Activated CD4-positive, alpha-beta T cell treated with anti-CD3 and anti-CD28 coated beads, Interleukin-2, amount 50 U/mL, for 16 hours (primary cell): ENCODE measurements at places on chromosomes 3 and 15.

GRCh38 chr15:63722204-63722808 lies 111.4 kb downstream of the HERC1 start:
- no peak for DNase-seq

- DNase-seq: no peak
These were observed 233.5 kb upstream of the ATP10A start for GRCh38 chr15:26096581-26096980.

- DNase-seq: no peak
These were observed 9.9 kb upstream of the MAP4 start for GRCh38 chr3:48026098-48026497.

- no peak for DNase-seq
These were observed 40.4 kb upstream of the PXYLP1 start for GRCh38 chr3:141191097-141191749.

GRCh38 chr3:9213019-9213634 lies 36.3 kb downstream of the SRGAP3 start:
- no peak for DNase-seq

GRCh38 chr15:88419830-88420229 lies 47.4 kb downstream of the MRPL46 start:
- DNase-seq: peak; percentile 79

GRCh38 chr3:124118397-124118796 lies 126.5 kb upstream of the ROPN1 start:
- no peak for DNase-seq

DNA sequence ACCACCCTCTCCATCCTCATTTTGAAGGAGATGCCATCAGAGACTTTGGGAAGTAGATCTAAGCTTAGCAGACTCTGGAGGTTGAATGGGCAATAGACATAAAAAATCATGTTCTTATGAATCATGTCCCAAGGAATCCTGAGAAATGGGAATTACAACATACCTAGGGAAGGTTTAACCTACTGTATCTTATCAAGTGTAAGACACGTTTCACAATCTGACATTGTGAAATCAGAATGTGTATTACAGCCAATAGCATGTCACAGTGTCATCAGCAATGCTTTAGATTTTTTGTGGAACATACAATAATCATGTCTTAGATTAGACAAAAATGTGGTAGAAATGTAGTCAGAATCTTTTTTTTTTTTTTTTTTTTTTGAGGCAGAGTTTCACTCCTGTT lies 332.4 kb upstream of the TLE3 start:
- DNase-seq: no peak

DNA sequence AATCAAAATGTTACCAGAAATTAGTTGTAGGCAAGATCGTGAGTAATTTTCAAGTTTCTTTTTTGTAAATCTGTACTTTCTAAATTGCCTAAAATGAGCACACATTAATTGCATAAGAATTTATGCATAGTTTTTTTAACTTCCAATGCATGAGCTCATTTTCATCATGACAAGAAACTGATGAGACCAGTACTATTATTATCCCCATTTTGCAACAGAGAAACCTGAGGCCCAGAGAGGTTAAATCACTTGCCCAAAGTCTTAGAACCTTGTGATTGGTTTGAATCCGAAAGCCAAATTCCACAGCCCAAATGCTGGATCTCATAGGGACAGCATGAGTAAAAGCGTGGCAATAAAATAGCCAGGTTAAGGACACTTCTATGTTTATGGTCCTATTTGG lies 274.7 kb downstream of the ERC2 start:
- DNase-seq: no peak

DNA sequence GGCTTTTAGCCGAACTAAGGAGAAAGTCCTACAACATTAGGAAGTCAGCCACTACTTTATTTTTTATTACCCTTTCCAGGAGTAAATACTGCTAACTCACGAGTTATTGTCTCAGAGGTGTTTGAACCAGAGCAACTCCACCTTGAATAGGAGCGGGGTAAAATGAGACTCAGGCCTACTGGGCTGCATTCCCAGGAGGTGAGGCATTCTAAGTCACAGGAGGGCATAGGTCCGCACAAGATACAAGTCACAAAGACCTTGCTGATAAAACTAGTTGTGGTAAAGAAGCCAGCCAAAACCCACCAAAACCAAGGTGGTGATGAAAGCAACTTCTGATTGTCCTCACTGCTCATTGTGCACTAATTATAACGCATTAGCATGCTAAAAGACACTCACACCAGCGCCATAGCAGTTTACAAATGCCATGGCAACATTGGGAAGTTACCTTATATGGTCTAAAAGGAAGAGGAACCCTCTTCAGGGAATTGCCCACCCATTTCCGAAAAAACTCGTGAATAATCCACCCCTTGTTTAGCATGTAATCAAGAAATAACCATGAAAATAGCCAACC lies 555.9 kb downstream of the IGSF11 start:
- no peak for DNase-seq

GRCh38 chr3:114307222-114307830 lies 13.5 kb downstream of the TIGIT start:
- peak; percentile 55 for DNase-seq

DNA sequence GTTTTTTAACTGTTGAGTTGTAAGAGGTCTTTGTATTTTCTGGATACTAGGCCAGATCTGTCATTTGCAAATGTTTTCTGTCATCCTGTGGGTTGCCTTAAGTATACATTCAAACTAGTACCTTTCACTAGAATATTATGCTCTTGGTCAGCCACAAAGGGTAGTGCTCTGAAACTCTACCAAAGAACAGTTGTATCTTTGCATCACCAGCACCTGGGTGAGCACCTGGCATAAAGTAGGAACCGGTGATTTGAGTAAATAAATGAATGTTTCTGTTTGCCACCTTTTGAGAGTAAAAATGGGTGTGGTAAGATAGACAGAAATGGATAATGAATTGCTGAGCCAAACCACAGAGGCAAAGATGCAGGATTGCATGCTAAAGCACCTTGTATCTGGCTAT lies 98.7 kb downstream of the SLCO3A1 start:
- no peak for DNase-seq

DNA sequence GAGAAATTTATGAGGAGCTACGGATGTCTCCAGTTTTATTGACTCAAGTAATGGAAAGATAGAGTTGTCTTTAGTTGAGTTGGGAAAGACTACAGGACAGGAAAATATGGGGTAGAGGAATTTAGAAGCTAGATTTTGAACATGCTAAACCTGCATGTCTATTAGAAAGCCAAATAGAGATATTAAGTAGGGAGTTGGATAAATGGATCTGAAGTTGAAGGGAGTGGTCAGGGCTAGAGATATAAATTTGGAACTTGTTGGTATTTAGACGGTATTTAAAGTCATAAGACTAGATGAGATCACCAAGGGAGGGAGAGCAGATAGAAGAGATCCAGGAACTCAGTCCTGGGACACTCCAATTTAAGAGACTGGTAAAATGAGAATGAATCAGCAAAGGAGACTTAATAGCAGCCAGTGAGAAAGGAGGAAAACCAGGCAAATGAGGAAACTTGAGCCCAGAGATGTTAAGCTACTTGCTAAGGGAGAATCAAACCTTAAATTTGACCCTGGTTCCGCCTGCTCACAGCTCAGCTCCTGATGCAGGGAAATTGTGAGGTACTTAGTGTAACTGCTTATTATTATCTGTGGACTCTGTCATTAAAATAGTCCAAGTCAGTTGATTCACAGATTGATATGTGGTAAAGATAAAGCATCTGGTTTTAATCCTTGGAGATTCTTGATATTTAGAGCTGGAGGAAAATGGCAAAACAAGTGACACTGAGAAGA lies 35.8 kb downstream of the ABI3BP start:
- no peak for DNase-seq

- DNase-seq: no peak
These were observed 73.0 kb downstream of the UQCC5 start for GRCh38 chr3:52609316-52609815.

DNA sequence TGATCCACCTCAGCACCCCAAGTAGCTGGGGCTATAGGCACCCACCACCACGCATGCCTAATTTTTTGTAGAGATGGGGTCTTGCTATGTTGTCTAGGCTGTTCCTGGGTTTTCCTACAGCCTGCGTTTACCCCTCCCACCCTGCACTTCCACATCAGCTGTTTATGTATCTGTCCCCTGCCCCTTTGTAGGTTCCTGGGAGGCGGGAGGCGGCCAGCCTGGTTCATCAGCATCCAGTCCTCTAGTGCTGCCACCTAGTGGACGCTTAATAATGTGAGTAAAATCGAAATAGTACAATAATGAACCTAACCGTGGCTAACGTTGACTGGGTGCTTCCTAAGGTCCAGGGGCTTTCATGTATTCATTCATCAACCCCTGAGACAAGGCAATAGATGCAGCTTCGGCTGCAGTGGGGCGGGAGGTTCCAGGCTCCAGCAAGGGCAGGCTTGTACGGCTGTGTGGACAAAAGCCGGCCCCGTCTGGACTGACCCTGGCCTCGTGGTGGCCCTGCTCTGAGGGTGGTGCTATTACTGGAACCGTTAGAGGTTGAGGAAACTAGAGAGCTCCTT lies 1.2 kb upstream of the LCTL start:
- DNase-seq: peak; percentile 72

DNA sequence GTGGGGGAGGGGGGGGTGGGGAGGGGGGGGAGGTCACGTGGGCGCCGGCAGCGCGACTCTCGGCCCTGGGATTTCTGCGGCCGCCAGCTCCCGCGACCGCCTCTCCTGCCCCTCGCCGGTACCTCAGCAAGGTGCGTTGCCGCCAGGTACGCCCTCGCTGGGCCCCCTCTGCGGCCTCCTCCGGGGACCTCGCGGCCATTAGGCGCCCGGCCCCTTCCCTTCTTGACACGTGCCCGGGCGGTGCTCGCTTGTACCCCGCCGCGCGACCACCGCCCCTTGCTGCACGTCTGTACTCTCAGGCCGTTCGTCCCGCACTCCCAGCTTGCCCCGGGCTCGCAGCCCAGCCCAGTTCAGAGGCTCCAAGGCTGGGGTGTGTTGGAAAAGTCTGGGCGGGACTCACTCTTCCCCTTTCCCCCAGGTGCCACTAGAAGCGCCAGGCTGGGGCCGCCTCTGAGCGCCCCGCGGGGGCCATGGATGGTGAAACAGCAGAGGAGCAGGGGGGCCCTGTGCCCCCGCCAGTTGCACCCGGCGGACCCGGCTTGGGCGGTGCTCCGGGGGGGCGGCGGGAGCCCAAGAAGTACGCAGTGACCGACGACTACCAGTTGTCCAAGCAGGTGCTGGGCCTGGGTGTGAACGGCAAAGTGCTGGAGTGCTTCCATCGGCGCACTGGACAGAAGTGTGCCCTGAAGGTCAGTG lies at the start of gene MAPKAPK3:
Gene MAPKAPK3 (plus strand): TSS at position 56 of the 696 bp plus-strand sequence. CDS start 415 bp downstream, at position 471.
- DNase-seq: no peak

GRCh38 chr15:88661761-88662556 lies 23.1 kb downstream of the ISG20 start:
- DNase-seq: no peak

DNA sequence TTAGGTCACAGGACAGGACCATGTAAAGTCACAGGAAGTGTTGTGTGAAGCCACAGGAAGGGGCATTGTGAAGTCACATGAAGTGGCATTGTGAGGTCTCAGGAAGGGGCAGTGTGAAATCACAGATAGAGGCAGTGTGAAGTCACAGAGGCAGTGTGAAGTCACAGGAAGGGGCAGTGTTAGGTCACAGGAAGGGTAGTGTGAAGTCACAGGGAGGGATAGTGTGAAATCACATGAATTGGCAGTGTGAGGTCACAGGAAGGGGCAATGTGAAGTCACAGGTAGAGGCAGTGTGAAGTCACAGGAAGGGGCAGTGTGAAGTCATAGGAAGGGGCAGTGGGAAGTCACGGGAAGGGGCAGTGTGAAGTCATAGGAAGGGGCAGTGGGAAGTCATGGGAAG lies 37.9 kb downstream of the GASK1A start:
- no peak for DNase-seq

- no peak for DNase-seq
These were observed 8.8 kb downstream of the PDCD6IP start for GRCh38 chr3:33807191-33807590.

DNA sequence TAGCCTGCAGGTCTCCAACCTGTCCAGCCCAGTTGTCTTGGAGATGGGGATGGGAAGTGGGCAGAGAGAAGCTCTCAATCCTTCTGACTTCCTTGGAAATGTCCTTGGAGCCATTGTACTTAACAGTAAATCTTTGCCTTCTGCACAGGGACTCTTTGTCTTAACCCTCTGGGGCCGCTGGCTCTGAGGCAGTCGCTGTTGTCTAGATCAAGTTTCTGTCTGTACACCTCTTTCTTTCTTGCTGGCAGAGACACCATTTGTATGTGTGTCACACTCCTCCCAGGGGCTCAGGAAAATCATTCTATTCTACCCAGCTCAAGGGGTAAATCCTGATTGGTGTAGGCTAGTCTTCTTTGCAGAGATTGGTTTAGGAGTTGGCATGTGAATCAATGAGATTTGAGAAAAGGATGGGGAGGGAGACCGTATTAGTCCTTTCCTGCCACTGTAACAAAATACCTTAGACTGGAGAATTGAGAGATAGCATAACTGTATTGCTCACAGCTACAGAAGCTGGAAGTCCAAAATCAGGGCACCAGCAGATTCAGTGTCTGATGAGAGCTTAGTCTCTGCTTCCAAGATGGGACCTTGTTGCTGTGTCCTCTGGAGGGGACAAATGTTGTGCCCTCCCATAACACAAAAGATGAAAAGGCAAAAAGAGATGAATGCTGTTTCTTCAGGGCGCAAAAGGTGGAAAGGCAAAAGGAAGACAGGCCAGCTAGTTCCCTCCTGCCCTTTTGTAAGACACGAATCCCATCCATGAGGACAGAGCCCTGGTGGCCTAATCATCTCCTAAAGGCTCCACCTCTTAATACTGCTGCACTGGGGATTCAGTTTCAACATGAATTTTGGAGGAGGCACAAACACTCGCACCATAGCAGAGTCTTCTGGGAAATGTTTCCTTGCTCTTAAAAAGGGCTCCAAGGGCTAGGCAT lies 66.3 kb downstream of the PPCDC start:
- no peak for DNase-seq

DNA sequence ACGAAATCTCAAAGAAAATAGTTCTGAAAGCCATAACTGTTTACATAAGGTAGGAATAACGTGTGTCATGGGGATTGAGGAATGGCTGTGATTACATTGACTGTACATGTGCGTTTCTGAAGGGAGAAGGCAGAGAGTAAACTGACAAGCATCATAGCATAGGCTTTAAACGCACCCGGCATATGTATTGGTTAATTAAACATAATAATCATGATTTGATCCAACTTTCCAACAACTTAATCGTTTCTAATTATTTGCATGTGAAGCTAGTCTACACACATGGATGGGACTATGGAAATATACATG lies 3.3 kb downstream of the TMEM108 start:
- no peak for DNase-seq

- no peak for DNase-seq
These were observed 65.8 kb downstream of the SMARCC1 start for GRCh38 chr3:47715928-47716327.

- DNase-seq: no peak
These were observed 11.4 kb upstream of the MGA start for GRCh38 chr15:41648770-41649169.

- no peak for DNase-seq
These were observed 12.8 kb downstream of the THAP10 start for GRCh38 chr15:70879401-70879800.

DNA sequence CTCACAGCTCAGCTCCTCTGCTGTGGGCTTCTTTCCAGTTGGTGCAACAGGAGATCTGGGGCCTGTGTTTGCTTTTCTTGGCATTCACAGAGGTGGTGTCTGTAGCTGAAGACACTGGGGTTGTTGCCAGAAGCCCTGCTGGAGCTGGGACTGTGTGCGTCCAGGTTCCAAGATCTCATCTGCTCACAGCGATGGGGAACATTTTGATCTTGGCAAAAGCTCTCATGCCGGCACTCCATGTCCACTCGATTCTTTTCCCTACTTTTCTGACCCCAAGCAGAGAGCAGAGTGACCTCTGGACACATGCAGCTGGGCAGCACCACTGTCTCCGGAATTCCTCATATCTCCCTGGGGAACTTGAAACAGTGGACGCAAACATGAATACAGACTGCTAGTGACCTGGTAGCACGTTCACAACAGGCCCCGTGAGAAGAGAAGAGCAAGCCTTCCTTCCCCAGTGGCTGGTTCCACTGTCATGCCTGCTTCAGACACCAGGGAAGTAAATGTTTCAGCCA lies 36.1 kb upstream of the MECOM start:
- DNase-seq: no peak
